ENCODE measurements at places on chromosomes 11 and 22. TPM values are rescaled to one million over a fixed set of nuclear protein-coding genes. Genes with fewer than 3 reads are reported as not detected.

The RAB38 gene
- not detected for total RNA-seq

The PAX6 gene
- not detected for total RNA-seq

The GLYAT gene
- total RNA-seq = not detected

The GDPD5 gene
- total RNA-seq = 99.6 TPM

The NNMT gene
- total RNA-seq = not detected

Measured in B cell (primary cell).